ENCODE measurements at places on chromosomes 7 and 10.
A peak's percentile ranks its signal among the peaks of the same experiment; 100 is the strongest.

DNA sequence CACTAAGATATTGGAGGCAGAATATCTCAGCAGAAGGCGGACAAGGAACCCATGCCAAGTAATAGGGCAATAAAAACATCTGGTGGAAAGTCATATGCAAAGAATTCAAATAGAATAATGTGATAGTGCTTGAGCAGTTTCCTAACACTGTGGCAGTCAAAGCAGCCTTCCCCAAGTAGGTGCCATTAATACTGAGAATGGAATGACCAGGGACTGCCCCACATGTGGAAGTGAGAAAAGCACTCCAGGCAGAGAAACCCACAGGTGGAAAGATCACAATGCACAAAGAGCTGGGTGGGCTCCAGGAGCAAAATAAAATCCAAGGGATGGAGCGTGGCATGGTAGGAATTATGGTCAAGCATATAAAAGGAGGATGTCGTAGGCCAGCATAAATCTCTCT lies 64.4 kb upstream of the NME8 start:
- no peak for DNase-seq

DNA sequence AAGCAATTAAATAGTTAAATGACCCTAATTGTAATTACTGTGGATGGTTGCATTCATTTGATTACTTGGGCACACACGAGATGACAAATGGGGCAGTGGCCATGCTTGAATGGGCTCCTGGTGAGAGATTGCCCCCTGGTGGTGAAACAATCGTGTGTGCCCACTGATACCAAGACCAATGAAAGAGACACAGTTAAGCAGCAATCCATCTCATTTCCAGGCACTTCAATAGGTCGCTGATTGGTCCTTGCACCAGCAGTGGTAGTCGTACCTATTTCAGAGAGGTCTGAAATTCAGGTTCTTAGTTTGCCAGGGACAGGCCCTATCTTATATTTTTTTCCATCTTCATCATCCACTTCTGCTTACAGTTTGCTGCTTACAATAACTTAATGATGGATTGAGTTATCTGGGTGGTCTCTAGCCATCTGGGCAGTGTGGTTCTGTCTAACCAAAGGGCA lies 8.3 kb downstream of the PCBD1 start:
- DNase-seq: peak; percentile 84

GRCh38 chr10:26869528-26869927 lies 8.8 kb upstream of the ABI1 start:
- no peak for DNase-seq

DNA sequence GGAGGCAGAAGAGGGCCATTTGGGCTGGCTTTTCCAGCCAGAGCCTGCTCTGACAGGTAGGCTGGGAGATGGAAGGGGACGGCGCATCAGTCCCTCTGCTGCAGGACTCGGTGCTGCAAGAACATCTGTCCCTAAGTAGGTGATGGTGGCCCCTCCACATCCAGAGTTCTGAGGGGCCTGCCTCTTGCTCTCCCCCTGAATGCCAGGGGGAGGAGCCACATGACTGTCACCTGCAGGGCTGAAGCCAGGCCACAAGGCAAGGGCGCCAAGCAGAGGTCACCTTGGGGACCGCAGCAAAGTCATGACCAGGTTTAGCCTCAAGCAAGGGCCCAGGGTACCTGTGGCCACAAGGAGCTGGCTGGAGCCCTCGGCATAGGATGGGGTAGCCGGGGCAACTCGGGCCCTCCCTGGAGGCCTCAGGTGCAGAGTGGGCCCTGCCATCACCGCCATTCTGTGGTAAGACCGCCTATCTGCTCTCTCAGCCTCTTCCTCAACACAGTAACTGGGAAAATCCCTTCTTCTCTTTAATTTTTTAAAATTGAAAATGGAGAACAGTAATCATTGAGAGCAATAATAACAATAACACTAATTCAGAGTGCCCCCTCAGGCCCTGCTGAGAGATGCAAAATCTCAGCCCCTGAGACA lies 99.3 kb downstream of the FAM53B start:
- no peak for DNase-seq

DNA sequence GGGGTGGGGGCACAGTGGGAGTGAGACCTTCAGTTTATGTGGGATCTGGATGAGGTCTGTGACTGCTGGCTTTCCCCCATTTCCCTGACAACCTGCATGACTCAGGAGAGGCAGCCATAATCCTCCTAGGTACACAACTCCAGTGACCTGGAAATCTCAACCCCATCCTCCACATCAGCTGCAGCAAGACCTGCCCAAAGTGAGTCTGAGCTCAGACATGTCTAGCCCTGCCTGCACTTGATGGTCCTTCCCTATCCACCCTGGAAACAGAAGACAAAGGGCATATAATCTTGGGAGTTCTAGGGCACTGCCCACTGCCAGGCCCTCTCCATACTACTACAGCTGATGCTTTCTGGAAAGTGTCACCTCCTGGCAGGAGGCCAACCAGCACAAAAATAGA lies 75.6 kb downstream of the GRM8 start:
- DNase-seq: no peak

- no peak for DNase-seq
These were observed 36.6 kb upstream of the DUSP5 start for GRCh38 chr10:110461088-110461487.

GRCh38 chr7:68680235-68680872 lies 917.9 kb upstream of the AUTS2 start:
- DNase-seq: no peak

DNA sequence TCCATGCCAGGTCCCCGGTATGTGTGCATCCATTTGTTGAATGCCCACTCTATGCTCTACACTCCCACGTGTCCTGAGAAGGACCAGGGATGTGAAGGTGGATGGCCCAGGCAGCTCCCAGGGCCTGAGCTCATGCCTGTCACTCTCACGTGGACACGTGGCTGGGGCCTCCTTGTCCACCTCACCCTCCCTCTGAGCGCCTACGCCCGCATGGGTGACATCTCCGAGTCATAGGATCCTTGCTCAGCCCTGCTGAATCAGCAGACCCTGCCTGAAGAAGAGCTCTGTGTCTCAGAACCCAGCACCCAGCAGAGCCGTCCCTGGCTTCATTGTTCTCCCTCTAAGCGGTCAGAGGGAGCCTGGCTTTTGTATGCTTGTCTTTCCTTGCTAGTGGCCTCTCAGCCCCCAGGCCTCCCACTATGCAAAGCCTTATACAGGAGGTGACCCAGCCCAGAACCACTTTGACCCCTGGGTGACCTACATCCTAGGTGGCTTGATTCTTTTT lies 107.9 kb upstream of the PPIF start:
- no peak for DNase-seq

DNA sequence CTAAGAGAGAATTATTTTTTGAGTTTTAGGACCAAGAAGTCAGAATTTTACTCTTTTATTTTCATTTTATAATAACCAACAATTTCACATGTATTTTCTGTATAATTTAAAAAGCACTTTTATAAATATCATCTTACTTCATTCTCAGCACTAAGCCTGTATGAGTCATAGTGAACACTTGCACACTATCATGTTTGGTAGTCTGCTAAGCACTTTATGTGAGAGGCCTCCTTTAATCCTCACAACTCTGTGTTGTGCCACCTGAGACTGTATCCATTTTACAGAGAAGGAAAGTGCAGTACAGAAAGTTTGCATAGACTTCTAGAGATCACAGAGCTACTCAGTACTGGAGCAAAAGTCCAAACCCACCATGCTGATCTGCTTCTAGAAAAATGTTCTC lies 939.6 kb downstream of the NRG3 start:
- no peak for DNase-seq

- no peak for DNase-seq
These were observed 114.7 kb downstream of the ETV1 start for GRCh38 chr7:13874783-13875182.

- no peak for DNase-seq
These were observed 134.3 kb upstream of the PDE1C start for GRCh38 chr7:32204361-32205018.

DNA sequence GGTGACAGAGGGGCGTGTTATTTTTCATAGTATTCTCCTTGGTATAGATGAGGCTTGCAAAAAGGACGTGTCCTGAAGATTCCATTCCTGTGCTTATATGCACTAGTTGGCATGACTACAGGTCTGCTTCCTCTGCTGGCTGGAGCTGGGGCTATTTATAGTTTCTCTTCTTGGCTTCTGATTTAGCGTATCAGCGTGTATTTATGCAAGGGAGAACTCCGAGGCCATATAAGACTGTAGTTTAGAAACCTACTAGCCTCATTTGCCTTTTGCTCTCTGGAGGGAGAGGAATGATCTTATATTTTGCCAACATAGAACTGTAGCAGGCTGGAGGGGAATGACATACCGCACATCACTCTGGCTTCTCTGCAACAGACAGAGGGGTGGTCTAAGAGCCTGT lies 39.7 kb downstream of the CACNB2 start:
- DNase-seq: no peak

GRCh38 chr7:27247000-27247399 lies 4.4 kb downstream of the EVX1 start:
- no peak for DNase-seq

GRCh38 chr7:17546592-17546991 lies 248.1 kb downstream of the AHR start:
- no peak for DNase-seq

DNA sequence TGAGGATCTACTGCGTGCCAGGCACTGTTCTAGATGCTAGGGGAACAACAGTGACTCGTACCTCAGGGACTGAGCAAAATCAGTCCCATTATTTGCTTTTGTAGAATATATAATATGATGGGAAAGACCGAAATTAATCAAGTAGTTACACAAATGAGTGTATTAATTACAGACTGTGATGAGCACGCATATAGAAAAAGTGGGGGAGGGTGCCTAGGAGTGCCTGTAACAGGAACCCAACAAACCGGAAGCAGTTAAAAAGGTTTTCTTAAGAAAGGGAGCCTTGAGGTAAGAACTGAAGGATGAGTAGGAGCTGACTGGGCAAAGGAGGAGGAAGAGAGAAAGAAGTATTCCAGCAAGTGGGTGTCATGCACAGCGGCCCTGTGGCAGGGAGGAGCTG lies 28.2 kb upstream of the IL6 start:
- DNase-seq: no peak

DNA sequence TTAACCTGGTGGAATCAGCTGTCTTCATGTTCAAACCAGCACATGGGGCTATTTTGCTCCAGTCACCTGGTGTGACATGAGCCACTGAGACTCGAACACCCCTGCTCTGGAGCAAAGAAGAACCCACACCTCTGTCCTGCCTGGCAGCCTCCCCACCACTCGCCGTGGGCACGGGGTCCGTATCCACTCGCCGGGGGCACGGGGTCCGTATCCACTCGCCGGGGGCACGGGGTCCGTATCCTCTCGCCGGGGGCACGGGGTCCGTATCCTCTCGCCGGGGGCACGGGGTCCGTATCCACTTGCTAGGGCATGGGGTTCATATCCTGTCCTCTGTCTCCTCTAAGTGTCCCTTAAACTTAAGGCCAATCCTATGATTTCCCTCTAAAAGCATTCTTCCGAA lies 558.7 kb downstream of the PTPRN2 start:
- no peak for DNase-seq

- DNase-seq: no peak
These were observed 21.6 kb upstream of the ASL start for GRCh38 chr7:66054063-66054462.

GRCh38 chr7:102810916-102811315 lies 62.1 kb downstream of the FAM185A start:
- DNase-seq: no peak

GRCh38 chr10:86659161-86659691 lies 4.9 kb downstream of the OPN4 start:
- DNase-seq: no peak

- DNase-seq: no peak
These were observed 76.5 kb downstream of the FAM53B start for GRCh38 chr10:124667425-124668345.

- DNase-seq: no peak
These were observed 133.4 kb upstream of the ABCB5 start for GRCh38 chr7:20482071-20482470.

- no peak for DNase-seq
These were observed 80.5 kb upstream of the RNF32 start for GRCh38 chr7:156560075-156560474.

DNA sequence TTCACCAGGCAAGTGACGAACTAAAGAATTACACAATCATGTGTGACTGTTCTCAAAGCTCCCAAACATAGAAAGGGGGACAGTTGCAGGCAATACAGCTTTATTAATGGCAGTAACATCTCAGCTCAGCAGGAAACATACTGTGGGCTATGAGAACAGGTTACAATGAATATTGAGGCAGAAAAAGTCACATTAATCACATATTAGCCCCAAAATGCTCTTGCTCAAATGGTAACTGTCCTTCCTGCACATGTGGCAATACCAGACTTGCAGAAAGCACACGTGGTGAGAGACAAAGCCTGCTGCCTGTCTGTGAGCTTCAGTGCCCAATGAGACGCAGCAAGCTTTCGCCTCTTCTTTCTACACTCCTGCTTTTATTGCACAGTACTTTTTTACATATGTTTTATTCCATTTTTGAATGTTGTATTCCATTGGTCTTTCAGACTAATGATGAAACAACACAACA lies 104.9 kb upstream of the ACBD5 start:
- no peak for DNase-seq

GRCh38 chr10:126012485-126012884 lies 116.1 kb downstream of the FANK1 start:
- no peak for DNase-seq

GRCh38 chr10:79453392-79453791 lies 8.0 kb upstream of the ZCCHC24 start:
- no peak for DNase-seq

GRCh38 chr10:125016123-125016522 lies 74.2 kb downstream of the ZRANB1 start:
- no peak for DNase-seq

DNA sequence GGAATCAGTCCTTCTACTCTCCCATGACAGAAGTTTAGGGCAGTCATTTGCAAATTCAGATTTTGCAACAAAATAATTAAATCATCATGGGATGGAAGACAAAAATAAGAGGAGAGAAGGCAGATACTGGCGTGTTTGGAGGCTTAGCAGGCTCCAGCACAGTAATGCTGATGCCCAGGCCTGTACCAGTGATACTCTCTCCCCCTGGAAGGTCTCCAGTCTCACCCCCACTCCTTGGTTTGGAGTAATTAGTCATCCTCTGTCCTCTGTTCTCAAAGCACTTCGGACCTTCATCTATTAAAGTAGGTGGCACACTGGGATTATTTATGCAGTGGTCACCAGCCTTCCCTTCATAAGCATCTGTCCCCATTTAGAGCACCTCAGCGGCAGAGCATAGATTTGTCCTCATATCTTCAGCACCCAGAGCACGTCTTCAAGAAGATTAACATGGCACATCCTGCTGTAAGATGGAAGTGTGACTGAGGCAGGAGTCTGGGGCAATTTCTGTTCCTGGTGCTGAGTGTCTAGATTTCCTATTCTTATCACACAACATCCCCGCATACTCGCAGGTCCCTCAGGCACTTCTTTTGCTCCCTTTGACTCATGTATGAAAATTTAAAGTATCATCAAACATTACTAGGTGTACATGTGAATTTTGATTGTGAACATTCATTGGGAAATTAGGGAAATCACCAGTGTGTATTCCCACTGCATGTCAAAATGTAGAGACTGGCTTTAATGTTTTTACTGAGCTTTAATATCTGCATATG lies 31.3 kb upstream of the TRIL start:
- DNase-seq: no peak

Measured in stimulated activated effector memory CD8-positive, alpha-beta T cell treated with anti-CD3 and anti-CD28 coated beads, Interleukin-12 subunit alpha, Interleukin-12 subunit beta, amount 100 ng/mL, for 72 hours (primary cell).